Activated T-cell treated with anti-CD3 and anti-CD28 coated beads for 1 hour (primary cell): ENCODE measurements at places on chromosomes 3 and 15.

DNA sequence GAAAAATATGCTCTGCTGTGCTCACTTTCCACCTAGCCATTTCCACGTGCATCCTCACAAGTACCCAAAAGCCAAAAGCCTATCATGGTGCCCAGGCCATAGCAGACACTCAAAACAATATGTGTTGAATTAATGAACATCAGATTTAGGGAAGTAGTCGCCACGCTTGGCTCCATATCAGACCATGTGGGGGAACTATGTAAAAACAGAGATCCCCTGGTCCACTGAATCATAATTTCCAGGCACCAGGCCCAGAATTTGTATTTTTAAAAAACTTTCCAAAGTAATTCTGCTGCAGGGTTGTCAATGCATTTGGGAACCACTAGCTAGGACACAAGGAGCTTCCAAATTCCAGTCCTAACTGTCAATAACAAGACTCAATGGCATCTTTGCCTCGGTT is 77.3 kb downstream of the CNTN3 start:
- DNase-seq = no peak

DNA sequence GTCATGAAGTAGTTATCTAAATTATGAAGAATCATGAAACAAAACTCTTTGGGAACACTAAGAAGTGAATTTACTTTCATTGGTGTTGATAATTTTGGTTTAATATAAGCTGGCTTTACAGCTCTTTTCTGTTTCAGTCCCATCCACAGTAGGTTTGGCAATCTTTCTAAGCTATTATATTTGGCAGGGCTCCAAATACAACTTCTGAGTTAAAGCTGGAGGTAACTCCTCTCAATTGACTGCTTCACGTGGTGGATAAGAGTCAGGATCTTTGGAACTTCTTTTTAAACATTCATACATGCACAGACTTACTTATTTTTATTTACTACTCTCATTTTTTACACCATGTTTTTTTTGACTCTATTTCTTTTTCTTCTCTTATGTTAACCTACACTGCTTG is 106.5 kb upstream of the EPHA3 start:
- DNase-seq = no peak

DNA sequence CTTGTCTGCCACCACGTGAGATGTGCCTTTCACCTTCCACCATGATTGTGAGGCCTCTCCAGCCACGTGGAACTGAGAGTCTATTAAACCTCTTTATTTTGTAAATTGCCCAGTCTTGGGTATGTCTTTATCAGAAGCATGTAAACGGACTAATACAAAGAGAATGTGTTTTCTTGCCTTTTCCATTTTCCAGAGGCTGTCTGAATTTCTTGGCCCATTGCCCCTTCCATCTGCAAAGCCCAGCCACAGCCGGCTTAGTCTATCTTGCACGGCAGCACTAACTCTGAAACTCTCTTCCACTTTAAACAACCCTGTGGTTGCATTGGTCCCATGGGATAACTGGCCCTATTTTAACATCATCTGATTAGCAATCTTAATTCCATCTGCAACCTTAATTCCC is 215.3 kb downstream of the LRTM1 start:
- no peak for DNase-seq

GRCh38 chr3:97991293-97991682 is 19.1 kb upstream of the RIOX2 start:
- DNase-seq = no peak

DNA sequence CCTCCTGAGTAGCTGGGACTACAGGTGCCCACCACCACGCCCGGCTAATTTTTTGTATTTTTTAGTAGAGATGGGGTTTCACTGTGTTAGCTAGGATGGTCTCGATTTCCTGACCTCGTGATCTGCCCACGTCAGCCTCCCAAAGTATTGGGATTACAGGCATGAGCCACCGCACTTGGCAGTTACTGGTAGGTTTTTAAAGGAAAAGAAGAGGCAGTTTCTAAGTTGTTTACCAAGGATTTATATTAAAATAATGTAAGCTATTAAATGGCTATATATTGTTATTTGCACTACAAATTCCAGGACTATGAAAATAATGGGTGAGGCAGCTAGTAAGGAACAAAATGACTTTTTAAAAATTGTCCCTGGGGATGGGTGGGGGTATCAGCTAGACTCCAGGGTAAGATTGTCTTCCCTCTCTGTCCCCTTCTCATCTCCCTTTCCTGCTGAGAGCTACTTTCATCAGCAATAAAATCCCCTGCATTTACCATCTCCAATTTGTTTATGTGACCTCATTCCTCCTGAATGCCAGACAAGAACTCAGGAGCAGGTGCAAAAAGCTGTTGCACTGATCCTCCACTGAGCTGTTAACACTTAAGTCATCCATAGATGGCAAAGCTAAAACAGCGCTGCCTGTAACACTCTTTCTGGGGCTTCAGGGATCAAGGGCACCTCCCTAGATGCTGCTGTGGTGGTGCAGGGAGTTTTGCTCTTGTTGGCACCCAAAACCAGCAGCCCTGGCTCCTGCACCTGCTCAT is 165.2 kb downstream of the ZPLD1 start:
- DNase-seq = no peak

- no peak for DNase-seq
These were observed 59.3 kb upstream of the ADCY5 start for GRCh38 chr3:123508178-123508577.

DNA sequence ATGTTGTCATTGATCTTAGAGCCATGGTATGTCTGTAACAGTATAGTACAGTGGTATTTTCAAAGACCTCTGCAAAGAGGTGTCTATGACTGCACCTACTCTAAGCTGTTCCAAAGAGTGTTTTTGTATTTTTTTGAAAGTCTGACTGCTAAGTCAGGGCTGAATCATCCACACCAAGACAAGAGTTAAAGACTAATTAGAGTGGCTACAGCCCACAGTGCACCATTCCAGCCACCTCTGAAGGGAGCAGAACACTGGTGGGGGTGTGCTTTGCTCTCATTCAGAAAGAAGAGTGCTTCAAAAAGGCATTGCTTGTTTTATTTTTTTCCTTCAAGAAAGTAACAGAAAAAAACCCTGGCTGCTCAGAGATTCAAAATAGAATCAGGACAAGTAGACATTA is 301.4 kb downstream of the GABRG3 start:
- DNase-seq = no peak

DNA sequence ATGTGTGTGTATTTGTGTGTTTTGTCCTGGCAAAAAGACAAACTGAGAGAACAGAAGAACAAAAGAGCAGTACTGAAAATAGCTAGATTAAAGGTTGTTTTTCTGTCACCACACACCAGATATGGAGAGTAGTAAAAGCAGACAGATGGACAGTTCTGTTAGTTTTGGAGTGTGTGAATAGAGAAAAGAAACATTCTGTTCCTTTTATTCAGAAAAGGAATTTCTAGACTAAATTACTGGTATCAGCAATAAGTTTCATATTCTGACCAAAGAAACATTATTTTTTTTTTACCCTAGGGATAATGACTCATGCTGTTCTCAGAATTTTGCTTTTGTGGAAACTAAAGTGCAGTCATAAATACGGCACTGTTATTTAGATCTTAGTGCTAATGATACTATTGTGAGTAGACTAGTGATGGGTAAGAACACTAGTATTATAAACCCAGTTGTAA is 32.9 kb downstream of the PIK3CA start:
- no peak for DNase-seq

GRCh38 chr3:115671761-115672455 is 48.6 kb downstream of the GAP43 start:
- no peak for DNase-seq

- no peak for DNase-seq
These were observed 61.4 kb downstream of the DENND4A start for GRCh38 chr15:65730549-65731172.

- no peak for DNase-seq
These were observed 43.8 kb upstream of the SLCO2A1 start for GRCh38 chr3:134073583-134073945.

GRCh38 chr15:60787837-60788691 is 309.1 kb upstream of the ICE2 start:
- peak; percentile 20 for DNase-seq

GRCh38 chr3:111821891-111822290 is 37.2 kb upstream of the PHLDB2 start:
- DNase-seq = no peak

DNA sequence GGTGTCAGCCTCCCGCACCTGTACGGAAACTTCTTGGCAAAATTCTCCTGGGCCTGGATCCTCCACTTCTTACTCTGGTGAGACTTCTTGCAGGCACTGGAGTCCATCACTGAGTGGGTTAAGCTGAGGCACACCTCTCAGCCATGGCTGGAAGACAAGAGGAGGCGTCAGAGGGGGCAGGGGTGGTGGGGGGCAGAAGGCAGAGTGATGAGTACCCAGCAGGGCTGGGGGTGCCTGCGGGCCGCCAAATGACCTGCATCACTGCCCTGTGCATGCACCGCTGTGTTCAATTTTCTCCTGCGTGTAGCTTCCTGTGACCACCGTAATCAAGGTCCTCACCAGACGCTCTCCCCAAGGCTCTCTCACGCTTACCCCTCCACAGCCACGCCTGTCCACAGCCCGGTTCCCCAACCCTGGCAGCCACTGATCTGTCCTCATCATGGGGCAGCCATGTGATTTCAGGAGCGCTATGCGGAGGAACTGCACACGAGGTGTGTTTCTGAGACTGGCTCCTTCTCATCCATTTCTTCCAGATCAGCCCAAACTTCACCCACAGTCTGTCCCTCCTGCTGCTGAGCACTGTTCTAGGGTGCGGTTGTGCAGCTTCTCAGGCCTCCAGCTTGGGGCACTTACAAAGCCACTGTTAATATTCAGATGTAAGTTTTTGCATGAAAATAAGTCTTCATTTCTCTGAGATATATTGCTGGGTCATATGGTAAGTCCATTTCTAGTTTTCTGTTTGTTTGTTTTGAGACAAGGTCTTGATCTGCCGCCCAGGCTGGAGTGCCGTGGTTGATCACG is 5.2 kb downstream of the C3orf22 start:
- DNase-seq = no peak

- no peak for DNase-seq
These were observed 52.8 kb downstream of the SEMA5B start for GRCh38 chr3:122974764-122975162.

- DNase-seq = no peak
These were observed 274.9 kb upstream of the ZPLD1 start for GRCh38 chr3:102159810-102160451.

GRCh38 chr3:55473788-55474187 is 13.3 kb downstream of the WNT5A start:
- no peak for DNase-seq

- DNase-seq = no peak
These were observed 155.2 kb downstream of the GSK3B start for GRCh38 chr3:119939077-119939476.
